Amniotic stem cell (primary cell): ENCODE measurements at places on chromosomes 13 and 19.

- no peak for DNase-seq
These were observed 11.7 kb downstream of the KCTD12 start for GRCh38 chr13:76874479-76874878.

DNA sequence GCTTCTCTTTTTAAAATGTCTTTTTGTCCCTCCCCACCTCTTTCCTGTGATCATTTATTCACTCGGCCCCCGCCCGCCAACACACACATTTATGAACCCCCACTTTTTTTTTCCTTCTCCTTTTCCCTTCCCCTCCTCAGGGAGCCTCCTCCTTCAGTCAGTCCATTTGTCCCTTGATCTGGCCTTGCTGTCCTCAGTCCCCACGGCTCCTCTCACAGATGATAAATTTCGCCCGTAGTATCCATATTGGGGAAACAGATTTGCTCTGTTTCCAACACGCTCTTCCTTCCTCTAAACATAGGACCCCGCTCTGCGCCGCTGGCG lies 2.0 kb downstream of the GSX1 start:
- no peak for DNase-seq

- DNase-seq = peak; percentile 69
These were observed 805.6 kb upstream of the ARGLU1 start for GRCh38 chr13:107373551-107373950.

GRCh38 chr19:12034620-12035019 lies 859 bp downstream of the ZNF433 start:
- no peak for DNase-seq

- no peak for DNase-seq
These were observed 42.0 kb upstream of the IPO5 start for GRCh38 chr13:97911311-97912138.

DNA sequence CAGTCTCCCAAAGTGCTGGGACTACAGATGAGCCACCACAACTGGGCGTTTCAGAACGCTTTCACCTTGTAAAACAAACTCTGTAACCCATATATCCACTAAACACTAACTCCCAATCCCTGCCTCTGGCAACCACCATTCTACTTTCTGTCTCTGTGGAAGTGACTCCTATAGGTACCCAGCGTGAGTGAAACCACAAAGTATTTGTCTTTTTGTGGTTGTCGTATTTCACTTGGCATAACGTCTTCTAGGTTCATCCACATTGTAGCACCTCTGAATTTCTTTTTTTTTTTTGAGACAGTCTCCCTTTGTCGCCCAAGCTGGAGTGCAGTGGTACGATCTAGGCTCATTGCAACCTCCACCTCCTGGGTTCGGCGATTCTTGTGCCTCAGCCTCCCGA lies 44.8 kb downstream of the BRD4 start:
- DNase-seq = no peak

DNA sequence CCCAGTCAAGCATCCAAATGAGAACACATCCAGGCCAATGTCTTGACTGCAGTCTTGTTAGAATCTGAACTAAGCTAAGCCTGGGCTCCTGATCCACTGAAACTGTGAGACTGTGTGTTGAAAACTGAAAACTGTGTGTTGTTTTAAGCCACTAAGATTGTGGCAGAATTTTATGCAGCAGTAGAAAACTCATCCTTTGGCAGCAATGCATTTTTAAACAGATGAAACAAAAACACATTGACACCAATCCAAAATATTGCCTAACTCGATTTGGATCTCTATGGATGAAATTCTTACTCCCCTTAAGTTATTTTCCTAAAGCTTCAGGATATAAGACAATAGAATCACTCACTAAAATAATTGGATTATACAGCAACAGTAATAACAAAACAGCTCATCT lies 202.3 kb upstream of the KLF12 start:
- DNase-seq = no peak

DNA sequence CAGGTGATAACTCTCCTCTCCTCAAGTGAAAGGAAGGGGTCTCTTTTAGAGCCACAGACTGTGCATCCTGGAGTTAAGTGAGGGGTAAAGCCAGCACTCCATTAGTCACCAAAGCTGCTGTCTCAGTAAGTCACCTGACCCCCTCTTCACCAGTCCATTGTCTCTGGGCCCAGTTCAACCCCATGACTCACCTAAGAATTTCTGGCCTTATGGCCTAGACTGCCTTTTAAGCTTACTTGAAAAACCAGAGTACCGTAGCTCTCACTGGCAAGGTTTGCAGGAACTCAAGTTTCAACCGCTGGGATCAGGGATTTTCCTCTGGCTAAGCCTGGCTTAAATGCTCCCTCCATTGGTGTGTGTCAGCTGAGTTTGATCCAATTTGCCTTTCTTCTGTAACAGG lies 23.4 kb upstream of the EID2 start:
- DNase-seq = no peak

DNA sequence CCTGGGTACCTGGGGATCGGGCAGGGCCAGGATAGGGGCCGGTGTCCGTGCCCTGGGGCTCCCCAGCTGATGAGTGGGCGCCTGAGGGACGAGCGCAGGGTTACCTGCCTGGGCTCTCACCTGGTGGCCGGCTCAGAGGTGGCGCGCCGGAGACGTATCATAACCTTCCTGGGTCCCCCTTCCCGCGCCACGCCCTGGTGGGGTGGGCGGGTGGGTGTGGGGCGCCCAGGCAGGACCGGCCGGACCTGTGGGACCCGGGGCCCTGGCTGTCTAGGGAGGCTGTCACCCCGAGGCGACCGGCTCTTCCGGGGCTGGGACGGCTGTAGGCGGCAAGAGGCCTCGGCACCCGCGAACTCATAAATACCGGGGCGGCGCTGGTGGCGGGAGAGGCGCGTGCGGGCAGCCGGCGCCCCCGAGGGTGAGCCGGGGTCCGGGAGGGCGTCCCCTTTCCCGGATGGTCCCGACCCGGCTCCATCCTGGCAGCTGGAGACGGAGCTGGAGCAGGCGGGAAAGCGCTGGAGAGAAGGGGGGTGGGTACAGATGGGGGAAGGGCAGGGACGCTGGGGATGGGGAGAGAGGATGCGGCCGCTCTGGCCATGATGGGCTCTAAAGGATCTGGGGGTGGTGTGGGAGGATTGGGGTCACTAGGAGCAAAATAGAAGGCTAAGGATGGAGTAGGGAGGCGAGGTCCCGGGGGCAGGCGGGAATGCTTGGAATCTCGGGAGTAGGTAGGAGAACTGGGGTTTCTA lies at the start of gene ACP7:
ACP7 (plus strand) TSS at position 386 of the 749 bp plus-strand sequence. CDS start 902 bp downstream, outside the sequence.
- DNase-seq = no peak

GRCh38 chr13:98240135-98240534 lies 63.1 kb upstream of the RNF113B start:
- DNase-seq = no peak

DNA sequence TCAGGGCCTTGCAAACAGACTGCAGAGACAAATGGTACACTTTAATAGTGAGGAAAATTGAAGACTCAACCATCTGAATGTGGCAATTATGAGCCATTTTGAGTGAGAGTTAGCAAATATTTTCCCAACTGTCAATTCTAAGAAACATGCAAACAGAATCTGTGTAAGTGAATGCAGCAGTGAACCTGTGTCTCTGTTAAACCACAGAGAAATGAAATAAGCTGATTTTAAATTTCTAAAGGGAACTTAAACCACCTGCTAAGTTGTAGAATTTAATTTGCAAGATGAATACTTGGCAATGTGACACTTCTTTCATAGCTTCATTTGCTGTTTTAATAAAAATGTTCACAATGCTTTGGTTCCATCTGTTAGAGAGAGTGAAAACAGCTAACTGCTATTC lies 42.0 kb upstream of the TDRD3 start:
- no peak for DNase-seq

- DNase-seq = no peak
These were observed 8.7 kb upstream of the PEPD start for GRCh38 chr19:33530296-33530695.

DNA sequence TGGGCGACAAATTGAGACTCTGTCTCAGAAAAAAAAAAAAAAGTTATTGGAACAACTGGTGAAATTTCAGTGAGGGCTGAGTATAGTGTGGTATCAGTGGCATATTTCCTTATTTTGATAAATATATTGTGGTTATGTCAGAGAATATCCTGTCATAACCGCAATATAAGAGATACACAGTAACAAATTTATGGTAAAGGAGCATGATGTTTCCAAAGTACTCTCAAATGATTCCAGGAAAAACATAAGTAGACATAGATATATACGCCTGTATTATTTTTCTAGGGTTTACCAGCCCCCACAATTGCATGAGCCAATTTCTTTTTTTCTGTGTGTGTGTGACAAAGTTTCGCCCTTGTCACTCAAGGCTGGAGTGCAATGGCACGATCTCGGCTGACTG lies 5.7 kb upstream of the C5AR1 start:
- DNase-seq = no peak

DNA sequence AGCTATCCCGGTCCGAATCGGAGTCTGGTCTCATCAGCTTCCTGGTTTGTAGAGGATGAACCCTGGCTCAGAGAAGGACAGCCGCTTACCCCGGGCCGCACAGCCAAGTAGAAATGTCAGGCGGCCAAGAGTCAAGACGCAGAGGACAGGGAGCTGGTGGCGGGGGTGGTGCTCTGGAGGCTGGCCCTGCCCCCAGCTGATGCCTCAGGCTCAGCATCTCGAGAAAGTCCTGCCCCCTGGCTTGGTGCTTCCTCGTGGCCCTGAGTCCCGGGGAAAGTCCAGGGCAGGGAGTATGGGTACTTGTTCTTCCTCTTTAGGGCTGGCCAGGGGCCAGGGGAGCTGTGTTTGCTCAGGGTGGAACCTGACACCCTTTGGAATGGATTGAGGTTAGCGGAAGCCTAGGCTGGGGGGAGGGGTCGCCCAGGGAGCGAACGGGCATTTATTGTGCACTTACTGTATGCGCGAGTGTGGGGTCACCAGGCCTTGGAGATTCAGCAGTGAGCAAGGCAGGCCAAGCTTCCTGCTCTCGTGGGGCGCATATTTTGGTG lies 2.2 kb downstream of the TJP3 start:
- DNase-seq = no peak
